ENCODE measurements at places on chromosomes 4 and X.
A peak's percentile ranks its signal among the peaks of the same experiment; 100 is the strongest.

- no peak for ATAC-seq
Observed at GRCh38 chrX:47221756-47222155, 3.3 kb downstream of the CDK16 start.

DNA sequence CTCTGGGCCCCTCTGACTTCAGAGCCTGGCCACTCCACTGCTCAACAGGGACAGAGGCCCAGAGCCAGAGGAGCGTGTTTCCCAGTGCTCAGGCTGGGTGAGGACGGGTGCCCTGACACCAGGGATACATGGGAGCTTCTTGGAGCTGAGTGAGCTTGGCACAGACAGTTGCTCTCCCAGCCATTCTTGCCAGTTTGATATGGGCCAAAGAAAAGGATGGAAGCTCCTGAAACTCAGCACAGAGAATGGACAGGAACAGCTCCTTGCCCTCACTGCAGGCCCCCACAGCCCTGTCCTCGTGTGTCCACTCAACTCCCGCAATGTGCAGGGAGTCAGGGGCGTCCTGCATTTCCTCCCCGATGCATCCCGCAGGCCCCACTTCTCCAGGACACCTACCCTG is 38.8 kb downstream of the NSG1 start:
- ATAC-seq = no peak

DNA sequence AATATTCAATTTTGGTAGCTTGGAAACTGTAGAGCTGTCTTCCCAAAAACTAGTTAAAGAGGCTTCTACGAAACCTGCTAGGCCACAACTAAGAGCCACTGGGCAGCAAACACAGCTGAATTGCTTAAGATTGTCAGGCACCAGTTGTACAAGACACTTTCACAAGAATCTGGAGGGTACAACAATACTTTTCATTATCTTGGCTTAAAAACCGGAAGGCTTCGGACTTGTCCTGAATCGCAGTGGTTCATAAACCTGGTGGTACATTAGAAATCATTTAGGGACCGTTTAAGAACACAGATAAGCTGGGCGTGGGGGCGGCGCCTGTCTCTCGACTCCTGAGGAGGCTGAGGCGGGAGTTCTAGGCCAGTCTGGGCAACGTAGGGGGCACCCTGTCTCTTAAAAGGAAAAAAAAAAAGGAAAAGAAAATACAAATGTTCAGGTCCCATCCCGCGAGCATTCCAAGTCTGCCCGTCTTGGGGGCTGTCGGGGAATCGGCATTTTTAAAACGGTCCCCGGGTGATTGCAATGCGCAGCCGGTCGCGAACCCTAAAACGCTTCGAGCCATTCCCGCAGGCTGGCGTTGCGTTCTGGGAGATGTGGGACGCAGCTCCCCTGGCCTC is 763 bp downstream of the PYURF start:
- peak; percentile 57 for ATAC-seq

DNA sequence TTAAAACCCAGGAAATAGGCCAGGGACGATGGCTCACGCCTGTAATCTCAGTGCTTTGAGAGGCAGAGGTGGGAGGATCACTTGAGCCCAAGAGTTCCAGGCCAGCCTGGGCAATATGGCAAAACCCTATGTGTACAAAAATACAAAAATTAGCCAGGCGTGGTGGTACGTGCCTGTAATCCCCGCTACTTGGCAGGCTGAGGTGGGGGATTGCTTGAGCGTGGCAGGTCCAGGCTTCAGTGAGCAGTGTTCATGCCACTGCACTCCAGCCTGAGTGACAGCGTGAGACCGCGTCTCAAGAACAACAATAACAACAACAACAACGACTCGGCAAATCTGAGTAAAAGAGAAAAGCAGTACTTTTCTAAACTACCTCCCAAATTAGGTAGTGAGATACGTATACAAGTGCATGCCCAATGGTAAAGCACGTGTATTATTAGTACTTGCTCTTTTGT is 13.0 kb upstream of the NDUFC1 start:
- ATAC-seq = no peak

DNA sequence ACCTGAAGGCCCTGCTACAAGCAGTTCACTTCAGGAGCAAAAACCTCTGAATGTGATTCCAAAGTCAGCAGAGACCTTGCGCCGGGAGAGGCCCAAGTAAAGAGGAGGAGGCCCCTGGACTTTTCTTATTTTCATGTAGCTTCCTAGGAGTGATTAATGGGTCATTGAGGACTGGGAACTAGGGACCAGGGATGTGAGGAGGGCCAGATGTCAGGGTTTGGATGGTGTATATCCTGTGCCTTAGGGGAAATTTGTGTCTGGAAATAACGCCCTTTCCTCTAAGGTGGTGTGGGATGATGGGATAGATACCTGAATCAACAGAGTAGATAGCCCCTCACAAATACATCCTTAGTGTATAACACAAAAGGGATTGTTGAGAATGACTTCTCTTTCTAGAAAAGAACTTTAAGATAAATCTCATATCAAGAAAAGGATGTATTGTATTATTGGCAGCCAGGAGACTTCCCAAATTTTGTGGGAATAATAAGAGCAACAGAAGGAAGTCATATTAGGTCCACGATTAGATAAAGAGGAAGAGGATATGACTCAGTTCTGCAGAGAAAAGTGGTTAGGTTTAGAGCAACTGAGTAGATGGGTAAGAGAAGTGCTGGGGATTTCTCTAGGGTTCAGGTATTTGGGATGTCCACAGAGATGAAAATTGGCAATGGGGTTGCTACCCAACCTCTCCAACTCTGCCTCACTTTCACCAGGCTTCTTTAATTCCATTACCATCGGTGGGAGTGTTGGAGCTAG is 1.1 kb downstream of the ITGB1BP2 start:
- peak; percentile 16 for ATAC-seq

- ATAC-seq = peak; percentile 68
Observed at GRCh38 chrX:134171661-134172587, 65.1 kb upstream of the CCDC160 start.

GRCh38 chr4:7795983-7796382 is 143.7 kb downstream of the AFAP1 start:
- ATAC-seq = no peak

- no peak for ATAC-seq
Observed at GRCh38 chr4:82711158-82711785, 87.3 kb downstream of the SCD5 start.
